Urinary bladder (tissue), 4 donors: ENCODE measurements at places on chromosomes 6 and 20.

- DNase-seq: no peak
Observed at GRCh38 chr6:113127786-113128419, 729.2 kb upstream of the MARCKS start.

DNA sequence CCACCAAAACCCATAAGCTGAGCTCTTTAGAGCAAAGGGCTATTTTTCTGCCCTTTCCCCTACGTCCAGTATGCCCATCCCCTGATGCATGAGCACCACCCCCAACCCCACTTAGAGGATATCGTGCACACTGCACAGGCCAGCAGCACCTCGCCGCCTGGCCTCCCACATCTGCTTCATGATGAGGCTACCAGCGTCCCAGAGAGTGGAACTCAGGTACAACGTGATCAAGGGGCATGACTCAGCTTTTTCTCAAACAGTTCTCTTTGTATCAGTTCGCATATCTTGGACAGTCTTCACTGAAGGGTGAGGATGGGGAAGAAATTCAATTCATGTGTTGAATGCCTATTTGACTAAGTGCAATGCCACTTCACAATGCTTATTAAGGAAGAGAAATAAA is 81.9 kb upstream of the QKI start:
- DNase-seq: no peak

DNA sequence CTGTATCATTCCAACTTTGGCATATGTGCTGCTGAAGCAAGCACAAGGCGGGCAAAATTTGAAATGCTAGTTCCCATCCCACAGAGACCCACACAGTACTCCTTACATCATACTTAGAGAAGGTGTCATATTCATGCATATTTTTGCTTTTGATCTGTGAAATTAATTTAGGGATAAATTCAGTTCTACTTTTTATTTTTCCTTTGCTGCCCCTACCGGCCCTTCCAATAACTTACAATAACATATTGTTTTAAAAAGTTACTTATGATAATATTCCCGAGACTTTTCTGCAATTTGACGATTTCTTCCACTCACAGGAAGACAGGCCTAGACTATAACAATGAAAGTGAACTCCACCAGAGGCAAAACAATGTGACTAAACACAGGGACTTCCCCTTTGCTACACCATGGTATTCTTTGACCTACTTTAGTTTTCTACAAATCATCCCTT is 35.0 kb downstream of the SESN1 start:
- DNase-seq: no peak

- DNase-seq: no peak
Observed at GRCh38 chr6:87807475-87807874, 105.4 kb upstream of the AKIRIN2 start.

GRCh38 chr6:73867411-73867810 is 171.4 kb downstream of the CD109 start:
- DNase-seq: no peak

DNA sequence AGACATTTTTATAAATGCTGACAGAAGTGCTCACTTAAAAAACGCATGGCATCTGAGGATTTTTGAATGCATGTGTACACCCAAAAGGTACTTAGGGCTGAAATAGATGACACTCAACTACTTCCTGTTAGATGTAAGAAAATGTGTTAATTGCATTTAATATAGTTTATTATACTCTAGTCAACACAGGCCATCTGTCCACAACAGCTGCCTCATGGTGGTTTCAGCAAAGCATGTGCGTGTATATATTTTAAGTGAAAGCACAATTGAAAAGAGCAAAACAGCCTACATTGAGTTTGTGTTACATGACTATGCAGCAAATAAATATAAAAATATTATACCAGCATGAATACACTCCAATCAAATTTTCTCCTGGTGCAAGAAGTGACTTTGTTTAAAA is 1233.0 kb upstream of the EYS start:
- no peak for DNase-seq

GRCh38 chr6:22007469-22007868 is 289.4 kb downstream of the PRL start:
- no peak for DNase-seq

DNA sequence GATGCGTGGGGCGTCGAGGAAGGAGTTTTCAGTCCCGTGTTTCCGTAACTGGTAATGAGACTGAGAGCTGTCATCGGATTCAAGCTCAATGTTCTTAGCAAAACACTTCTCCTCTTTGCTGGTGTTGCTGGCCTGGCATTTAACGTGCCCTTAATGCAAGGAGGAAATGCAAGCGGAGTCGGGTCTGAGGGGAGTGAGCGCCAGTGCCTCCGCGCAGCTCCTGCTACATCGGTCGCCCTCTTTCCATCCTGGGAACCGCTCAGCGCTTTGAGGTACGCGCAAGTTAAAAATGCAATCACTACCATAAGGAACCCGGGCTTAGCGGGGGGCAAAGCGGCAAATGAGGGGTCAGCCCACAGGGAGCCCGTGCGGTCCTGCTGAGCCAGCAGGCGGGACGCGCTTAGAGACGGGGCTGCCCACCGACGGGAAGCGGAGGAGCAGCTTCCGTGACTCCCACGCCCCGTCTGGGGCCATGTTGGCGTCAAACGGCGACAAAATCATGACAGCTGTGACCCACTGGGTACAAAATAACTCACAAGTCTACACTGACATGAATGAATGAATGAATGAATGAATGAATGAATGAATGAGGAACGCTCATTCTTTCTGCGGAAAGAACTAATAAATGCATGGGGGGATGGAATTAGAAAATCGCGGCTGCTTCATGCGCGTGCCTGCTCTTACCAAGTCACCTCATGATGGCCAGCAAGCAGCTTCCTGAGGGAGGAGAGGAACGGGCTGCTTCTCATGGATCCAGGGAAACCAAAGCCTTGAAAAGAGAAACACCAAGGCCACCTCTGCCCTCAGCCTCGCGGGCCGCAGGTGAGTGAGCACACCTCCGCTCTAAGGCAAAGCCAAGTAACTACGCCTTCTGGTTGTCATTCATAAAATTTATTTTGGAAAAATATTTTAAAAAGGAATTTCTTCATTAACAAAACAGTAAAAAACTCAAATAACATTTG is 9.3 kb downstream of the DLL1 start:
- no peak for DNase-seq

DNA sequence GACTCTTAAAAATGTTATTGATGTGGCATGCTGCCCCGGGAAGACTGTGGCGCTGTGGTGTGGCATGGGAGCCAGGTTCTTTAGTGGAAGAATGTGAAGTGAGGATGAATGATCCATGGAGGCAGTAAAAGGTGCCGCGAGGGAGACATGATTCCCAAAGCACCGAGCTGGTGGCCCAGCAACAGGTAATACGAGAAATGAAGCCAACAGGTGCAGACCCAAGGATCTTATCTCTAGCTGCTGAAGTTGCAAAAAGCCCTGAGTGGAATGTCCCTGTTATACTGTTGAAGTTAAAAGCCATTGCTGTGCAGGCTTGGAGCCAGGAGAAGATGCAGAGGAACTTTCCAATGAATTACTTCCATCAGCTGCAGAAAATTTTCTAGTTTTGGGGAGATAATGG is 53.5 kb downstream of the OR2B6 start:
- no peak for DNase-seq

GRCh38 chr6:15682965-15683822 is 20.4 kb upstream of the DTNBP1 start:
- no peak for DNase-seq

GRCh38 chr6:34981951-34982350 is 92.9 kb downstream of the ANKS1A start:
- DNase-seq: no peak

DNA sequence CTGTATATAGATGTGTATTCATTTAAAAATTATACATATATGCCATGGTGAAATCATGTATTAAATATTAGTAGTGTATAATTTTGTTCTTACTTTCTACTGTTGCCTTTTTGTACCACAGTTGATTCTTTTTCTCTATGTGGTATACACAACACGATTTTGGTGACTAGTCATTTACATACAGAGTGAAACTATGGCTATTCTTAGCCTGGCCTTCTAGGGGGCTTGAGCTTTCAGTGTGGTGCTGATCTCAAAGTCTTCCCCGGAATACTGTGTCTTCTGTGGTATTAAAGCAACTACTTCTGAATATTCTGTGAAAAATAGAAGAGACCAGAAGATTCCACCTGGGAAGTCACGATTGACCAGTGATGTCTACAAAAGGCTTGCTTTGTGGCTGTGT is 301.9 kb downstream of the UTRN start:
- no peak for DNase-seq
